ENCODE measurements at places on chromosomes 1 and 21.

DNA sequence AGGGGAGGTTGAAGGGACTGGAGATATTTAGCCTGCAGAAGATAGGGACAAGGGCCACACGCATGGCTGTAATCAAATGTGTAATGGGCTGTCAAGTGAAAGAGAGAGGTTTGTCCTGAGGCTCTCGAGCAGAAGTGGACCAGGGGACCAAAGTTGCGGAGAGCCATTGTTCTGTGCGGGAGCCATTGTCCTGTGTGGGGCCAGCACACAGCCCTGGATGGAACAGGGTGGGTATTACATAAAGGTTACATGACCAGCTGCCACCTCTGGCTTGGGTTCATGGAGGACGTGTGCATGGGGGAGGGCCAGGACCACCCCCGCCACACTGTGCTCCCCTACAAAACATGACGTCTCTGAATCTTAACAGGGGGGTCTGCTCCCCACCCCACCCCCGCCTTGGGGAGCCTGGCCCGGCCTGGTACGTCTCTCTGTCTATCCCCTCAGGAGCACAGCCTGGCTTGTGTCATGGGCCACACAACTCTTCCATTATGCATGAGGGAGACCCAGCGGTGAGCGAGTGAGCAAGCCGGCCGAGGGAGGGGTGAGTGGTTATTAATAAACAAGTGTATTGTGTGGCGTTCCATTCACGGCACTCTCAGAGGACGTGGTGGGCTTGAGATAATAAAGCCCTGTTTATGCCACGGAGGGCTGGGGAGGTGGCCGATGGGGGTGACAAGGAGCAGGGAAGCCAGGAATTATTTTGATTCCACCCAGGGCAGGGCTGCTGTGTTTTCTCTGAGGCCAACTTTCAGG, at the start of gene NFASC:
TSS of gene NFASC (plus strand) at position 703 of the 753 bp plus-strand sequence. CDS start 73,454 bp downstream, outside the sequence.
- DNase-seq, result no peak

- DNase-seq, result no peak
Observed at GRCh38 chr21:36126621-36127110, 8.2 kb upstream of the CBR3 start.

DNA sequence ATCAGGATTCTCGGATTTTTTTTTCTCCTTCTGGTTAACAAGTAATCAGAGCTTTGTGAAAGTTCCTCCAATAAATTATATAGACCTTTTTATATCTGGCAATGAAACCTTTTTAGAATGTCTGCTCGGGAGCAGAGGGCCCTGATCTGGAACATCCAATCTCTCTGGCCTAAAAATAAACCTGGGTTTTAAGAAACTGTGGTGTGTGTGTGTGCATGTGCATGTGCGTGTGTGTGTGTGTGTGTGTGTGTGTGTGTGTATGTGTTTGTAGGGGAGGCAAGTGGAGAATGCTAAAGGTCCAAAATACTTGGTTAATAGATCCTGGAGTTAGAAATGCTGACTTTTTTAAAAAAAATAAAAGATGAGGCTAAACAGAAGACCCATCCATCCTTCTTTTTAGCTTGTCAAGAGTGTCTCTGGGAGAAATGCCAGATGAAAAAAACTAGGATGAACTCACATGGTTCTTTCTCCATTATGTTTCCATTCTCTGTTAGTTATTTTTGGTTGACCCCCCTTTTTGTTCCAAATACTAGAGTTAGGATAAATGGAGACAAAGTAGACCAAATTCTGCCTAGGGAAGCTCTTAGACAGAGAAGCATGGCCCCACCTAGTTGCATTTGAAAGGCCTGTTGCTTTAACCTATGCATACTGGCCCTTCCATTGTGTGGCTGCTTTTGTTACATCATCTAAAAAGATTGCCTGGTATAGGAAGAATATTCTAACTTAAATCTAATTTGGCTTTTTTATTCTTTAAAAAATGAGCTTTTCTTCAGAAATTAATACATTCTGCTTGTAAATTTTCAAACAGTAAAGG, 175.9 kb downstream of the PAPPA2 start:
- DNase-seq, result no peak

DNA sequence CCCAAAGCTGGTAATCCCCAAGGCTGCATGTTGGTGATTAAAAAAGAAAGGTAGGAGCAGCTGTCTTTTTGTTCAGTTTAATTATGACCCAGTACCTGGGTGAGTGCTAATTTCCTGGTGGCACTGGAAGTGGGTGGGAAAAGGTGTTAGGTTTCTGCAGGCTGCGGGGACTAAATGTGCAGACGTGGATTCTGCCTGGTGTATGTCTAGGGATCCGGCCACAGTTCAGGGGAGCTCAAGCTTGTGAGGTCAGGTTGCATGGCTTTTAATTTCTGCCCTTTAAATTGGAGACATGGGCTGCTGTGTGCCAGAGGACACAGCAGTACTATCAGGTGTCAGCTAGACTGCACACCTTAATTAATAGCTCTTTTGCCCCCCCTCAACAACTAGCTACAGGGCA, 20.3 kb upstream of the TBX19 start:
- no peak for DNase-seq

GRCh38 chr1:7857000-7857399, 4.1 kb upstream of the UTS2 start:
- no peak for DNase-seq

DNA sequence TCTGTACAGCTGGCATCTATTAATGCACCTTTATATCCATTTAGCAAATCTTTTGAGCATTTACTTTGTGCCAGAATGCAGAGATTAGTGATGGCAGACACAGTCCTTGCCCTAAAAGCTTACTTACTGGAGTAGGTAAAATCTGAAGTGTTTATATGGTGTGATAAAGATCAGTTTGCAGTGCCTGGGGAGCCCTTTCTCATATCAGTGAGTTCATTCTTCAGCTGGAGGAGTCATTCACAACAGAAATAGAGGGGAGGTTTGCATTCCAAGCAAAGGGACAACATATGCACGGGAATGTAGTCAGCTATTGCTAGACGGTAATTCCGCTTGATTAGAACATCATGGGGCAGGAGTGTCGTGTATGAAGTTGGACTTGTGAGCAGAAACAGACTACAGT, 8.4 kb downstream of the SLC35F3 start:
- DNase-seq, result no peak

- no peak for DNase-seq
Observed at GRCh38 chr1:165883056-165883455, 55.6 kb downstream of the UCK2 start.

DNA sequence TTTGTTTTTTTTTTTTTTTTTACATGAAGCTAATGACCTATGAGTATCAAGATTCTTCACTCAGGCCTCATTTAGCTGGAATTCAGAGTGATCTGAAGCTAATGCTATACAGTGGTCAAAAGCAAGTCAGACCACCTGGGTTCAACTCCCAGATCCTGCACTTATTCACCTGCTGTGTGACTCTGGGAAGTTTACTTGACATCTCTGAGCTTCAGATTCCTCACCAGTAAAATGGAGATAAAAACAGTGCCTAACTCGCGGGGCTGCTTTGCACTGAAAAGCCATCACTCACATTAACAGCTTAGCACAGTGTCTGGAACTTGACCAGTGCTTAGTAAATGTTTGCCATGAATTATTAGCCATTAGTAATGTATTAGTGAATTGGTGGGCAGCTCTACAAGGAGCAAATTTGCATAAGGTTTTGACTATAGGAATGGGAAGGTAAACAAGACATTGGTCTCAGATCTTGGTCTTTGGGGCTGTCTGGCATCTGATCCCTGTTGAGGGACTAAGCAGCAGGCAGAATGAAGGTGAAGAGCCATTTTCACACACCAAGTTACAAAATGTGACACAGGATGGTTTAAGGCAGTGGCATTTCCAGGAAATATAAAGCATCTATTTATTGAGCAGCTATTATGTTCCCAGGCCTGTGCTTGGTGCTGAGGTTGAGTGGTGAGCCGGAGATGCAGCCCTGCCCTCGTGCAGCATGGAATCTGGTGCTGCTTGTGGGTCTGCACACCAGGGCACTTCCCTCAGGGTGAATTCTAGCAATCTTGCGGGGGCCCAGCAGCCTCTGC, 291.3 kb downstream of the RRAGC start:
- DNase-seq, result no peak

GRCh38 chr1:243727503-243728203, 122.4 kb downstream of the AKT3 start:
- no peak for DNase-seq

DNA sequence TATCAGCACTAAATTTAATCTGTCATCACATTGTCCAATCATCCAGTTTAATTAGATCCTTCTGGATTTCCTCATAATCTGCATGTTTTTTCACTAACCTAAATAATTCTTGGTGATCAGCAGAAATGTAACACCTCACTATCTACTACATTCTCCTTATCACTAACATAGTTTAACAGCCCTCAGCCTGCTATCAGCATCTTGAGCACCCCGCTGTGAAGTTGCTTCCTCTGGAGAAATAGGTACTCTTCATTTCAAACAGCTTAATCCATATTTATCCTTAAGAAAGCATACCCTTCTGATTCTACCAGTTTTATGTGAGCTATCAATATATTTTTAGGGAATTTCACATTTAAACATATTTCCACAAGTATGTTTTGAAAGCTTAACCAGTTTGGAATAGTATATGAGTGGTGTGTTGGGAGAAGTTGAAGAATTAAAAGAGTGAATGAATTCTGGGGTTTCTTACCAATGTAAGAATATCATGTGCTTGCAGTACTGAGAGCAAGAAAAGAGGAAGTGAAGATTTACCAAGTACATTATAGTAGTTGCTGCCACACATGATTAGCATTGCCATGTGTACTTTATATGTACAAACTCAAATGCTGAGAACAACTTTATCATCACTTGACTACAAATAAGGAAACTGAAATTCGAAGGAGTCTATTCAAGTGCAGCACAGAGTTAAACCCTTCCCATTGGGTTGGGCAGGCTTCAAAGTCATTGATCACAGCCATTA, 771.1 kb upstream of the ADGRL4 start:
- DNase-seq, result no peak

GRCh38 chr1:37764414-37764825, 500 bp downstream of the EPHA10 start:
- no peak for DNase-seq

DNA sequence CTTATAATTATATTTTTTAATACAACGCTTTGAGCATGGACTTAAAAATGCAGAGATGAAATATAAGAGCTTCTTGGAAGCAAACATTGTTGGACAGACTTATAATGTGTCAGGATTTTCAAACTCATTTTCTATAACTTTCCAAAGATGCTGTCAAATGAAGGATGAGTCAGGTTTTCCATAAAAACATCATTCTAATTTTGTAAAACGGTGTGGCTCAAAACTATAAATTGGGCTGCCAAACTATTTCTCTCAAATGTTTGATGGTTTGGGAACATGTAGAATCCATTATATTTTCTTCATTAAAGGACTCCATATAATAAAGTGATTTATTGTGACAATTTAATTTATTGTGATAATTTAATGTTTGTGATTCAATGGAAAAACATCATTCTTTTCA, 511.2 kb downstream of the USP25 start:
- DNase-seq, result no peak

- no peak for DNase-seq
Observed at GRCh38 chr1:244304656-244305055, 147.1 kb downstream of the ADSS2 start.

- no peak for DNase-seq
Observed at GRCh38 chr1:89844241-89844807, 23.5 kb downstream of the LRRC8D start.

DNA sequence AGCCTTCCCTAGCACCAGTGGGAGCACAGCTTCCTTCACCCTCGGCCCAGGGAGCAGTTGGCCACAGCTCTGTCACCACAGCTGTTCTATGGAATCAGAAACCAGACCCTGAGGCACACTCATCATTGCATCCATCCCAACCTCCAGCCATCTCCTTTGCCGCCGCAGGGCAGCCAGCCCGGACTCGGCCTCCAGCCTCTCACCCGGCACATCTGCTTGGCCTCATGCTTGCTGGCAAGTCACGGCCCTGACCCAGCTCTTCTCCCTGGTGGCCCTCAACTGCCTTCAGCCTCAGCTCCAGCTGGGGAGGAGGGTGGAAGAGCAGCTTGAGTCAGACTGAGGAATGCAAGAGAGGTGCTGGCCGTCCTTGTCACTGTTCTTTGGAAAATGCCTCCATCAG, 59.8 kb downstream of the TOR1AIP2 start:
- DNase-seq, result no peak

- peak; percentile 47 for DNase-seq
Observed at GRCh38 chr1:69737527-69738185, 169.9 kb downstream of the LRRC7 start.

DNA sequence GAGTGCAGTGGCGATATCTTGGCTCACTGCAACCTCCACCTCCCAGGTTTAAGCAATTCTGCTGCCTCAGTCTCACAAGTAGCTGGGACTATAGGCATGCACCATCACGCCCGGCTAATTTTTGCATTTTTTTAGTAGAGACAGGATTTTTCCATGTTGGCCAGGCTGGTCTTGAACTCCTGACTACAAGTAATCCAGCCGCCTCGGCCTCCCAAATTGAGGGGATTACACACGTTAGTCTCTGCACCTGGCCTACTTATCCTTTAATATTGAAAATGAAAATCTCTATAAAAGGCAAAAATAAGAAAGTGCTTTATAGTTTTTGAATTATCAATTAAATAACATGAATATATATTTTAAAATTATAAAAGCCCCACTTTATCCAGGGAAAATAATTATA, 190.6 kb downstream of the DPYD start:
- DNase-seq, result no peak

DNA sequence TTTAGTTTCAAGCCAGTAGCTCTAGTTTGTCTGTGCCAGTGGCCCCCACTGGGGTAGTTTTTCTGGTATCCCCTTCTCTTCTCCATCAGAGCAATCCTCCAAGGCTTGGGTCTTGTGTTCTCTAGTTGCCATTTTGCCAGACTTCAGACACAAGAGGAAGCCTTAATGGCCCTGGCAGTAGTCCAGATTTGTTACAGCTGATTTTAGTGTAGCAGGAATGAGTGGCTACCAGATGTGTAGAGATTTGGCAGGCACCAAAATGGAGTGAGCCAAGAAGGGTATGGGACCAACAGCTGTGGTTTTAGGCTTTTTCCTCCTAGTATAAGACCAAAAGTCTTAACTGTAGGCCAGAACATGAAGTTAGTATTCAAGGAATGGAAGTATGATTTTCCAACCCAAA, 56.8 kb downstream of the ACP6 start:
- DNase-seq, result peak; percentile 76

DNA sequence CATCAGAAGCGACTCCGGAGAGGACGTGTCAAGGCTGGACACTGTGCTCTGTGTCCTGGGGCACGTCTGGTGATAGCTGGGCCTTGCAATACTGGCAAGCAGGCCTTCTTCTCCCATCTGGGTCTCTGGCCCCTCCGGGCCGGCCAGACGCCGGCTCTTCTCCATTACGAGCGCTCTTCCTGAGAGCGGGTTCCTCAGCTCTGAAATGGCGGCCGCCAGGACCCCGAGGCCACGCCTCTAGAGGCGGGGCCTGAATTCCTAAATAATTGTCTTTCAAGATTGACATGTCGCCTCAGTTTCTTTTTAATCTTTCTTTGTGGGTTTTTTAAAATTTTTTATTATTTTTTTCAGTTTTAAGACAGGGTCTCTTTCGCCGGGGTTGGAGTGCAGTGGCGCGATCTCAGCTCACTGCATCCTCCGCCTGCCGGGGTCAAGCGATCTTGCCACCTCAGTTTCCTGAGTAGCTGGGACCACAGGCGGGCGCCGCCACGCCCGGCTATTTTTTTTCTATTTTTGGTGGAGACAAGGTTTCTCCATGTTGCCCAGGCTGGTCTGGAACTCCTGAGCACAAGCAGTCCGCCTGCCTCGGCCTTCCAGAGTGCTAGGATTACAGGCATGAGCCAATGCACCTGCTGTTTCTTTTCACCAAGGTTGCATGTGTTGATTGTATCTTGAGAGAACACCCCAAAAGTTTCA, 9.2 kb downstream of the RNF2 start:
- no peak for DNase-seq

- DNase-seq, result no peak
Observed at GRCh38 chr1:160204526-160205241, 500 bp upstream of the PEA15 start.

GRCh38 chr1:111756124-111756513, 418 bp downstream of the DDX20 start:
- DNase-seq, result no peak

- DNase-seq, result no peak
Observed at GRCh38 chr1:108117945-108118902, 81.9 kb downstream of the SLC25A24 start.

Measured in SHP77 (cell line).